MG63 (cell line): ENCODE measurements at places on chromosomes 12 and 14. TPM values are rescaled to one million over a fixed set of nuclear protein-coding genes. Genes with fewer than 3 reads are reported as not detected.

Gene ZBTB42
- 2.5 and 3.9 TPM in 2 replicates for total RNA-seq

Gene VRK1
- 34.0 and 74.9 TPM in 2 replicates for total RNA-seq

Gene BICDL1
- not detected in 2 replicates for total RNA-seq

Gene KRT83
- not detected in 2 replicates for total RNA-seq

Gene LRIG3
- total RNA-seq: 20.9 and 28.5 TPM in 2 replicates

Gene KIF26A
- 0.92 and 1.1 TPM in 2 replicates for total RNA-seq

Gene TUNAR
- not detected in 2 replicates for total RNA-seq
